ENCODE measurements at places on chromosomes 16 and 17.

GRCh38 chr16:74575807-74576643 lies 30.9 kb downstream of the GLG1 start:
- DNase-seq: no peak

- DNase-seq: no peak
These were observed 37.2 kb upstream of the TBX2 start for GRCh38 chr17:61362396-61362795.

GRCh38 chr17:49579522-49579921 lies 3.9 kb downstream of the NXPH3 start:
- DNase-seq: no peak

DNA sequence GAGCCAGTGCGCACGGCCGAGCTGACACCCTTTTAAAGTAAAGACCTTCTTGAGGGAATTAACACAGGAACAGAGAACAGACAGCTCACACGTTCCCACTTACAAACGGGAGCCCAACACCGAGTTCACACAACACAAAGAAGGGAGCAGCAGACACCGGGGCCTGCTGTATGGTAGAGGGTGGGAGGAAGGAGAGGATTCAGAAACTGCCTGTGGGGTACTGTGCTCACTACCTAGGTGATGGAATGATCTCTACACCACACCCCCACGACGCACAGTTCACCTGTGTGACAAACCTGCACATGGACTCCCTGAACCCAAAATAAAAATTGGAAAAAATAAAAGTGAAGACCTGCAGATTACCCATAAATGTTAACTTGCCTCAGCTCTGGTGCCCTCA lies 32.5 kb downstream of the TMC6 start:
- DNase-seq: no peak

DNA sequence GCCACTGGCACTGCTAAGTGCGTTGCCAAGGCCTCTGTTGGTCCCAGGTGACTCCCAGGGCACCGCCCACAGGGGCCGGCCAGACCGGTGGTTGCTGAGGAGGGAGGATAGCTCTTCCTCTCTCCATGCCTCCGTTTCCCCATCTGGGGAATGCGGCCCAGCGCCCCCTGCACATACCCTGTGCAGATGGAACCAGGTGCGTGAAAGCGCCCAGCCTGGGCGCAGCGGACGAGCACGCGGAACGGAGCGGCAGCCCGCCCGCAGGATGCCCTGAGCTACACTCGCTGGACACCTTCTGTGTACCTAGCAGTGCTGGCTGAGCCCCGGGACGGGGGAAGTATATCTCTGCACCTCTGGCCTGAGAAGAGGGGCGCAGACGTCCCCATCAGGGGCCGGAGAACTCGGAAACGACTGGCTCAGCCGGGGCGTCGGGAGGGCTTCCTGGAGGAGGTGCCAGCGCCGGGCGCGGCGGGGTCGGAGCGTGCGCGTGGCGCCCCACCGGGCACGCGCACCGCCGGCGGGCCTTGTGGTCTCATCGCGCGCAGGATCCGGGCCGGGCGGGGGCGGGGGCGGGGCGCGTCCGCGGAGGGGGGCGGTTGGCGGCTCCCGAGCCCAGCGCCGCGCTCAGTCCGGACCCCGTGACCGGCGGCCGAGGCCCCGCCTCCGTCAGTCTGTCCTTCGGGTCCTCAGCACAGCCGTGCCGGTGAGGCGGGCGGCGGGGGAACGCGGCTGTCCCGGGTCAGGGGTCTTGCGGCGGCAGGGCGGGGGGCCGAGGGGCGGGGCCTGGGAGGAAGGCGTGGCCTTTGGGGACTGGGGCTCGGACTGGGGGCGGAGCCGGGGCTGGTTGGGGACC lies at the start of the genes CCDC78 and HAGHL:
TSS of gene CCDC78 (minus strand) at position 6 of the 853 bp plus-strand sequence. CDS start 76 bp downstream, outside the sequence.
TSS of gene HAGHL (plus strand) at position 669 of the 853 bp plus-strand sequence. CDS start 404 bp downstream, outside the sequence.
- peak; percentile 40 for DNase-seq

- no peak for DNase-seq
These were observed 484.3 kb upstream of the EEF2KMT start for GRCh38 chr16:5581908-5582307.

DNA sequence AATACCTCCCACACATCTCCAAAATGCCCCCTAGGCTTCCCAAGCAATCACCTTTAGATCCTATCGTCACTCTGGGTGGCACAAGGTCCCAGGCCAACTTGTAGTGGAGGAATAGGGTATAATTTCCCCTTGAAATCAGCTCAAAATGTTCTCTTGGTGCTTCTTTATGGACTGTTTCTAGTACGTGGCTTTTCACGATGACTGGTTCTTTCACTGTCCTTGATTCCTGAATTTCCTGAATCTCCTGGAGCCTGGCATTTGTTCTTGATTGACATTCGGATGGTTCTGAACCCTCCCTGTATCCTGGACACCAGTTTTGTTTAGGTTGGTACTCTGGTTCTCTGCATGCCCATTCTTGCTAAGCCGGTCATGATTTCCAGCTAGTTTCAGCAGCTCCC lies 6.9 kb upstream of the VPS53 start:
- DNase-seq: no peak

GRCh38 chr16:81620796-81621195 lies 158.3 kb upstream of the PLCG2 start:
- no peak for DNase-seq

- DNase-seq: no peak
These were observed 8.8 kb downstream of the SCIMP start for GRCh38 chr17:5225668-5226457.

- no peak for DNase-seq
These were observed 460 bp downstream of the KRTAP4-3 start for GRCh38 chr17:41167561-41167960.

DNA sequence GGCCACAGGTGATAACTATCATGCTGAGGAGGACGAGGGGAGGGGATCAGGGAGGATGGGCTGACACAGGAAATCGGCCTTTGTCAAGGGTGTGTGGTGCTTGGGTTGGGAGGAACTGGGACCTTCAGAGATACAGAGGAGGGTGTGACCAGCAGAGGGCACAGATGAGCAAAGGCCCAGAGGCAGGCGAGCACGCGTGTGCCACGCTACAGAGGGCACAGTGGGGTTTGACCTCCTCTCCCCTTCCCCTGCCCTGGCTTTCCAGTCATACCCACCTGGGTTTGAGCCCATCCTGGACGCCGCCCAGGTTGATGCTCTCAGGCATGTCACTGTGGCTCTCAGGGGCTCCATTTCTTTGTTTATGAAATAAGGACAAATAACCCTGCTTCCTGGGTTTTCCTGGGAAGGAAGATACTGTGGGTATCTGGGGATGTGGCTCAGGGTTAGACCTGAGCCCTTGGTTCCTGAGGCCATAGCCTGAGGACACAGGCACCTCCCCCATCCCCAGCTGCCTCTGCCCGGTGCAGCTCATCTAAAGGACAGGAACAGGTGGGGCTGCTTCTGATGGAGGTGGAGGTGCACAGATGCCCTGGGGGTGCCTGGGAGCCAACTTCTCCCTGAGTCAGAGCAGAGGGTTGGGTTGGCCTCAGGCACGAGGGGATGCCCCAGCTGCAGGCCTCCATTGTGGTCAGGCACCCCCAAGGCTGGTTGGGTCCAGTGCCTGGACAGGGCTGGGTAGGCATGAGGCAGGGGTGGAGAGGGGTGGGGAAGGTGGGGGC lies 51.8 kb downstream of the BEAN1 start:
- peak; percentile 48 for DNase-seq

- DNase-seq: no peak
These were observed 196.8 kb downstream of the CBLN1 start for GRCh38 chr16:49084628-49085390.

- peak; percentile 87 for DNase-seq
These were observed 26.0 kb downstream of the NECAB2 start for GRCh38 chr16:83994087-83994486.

GRCh38 chr17:74730491-74731346 lies 6.3 kb upstream of the RAB37 start:
- no peak for DNase-seq

DNA sequence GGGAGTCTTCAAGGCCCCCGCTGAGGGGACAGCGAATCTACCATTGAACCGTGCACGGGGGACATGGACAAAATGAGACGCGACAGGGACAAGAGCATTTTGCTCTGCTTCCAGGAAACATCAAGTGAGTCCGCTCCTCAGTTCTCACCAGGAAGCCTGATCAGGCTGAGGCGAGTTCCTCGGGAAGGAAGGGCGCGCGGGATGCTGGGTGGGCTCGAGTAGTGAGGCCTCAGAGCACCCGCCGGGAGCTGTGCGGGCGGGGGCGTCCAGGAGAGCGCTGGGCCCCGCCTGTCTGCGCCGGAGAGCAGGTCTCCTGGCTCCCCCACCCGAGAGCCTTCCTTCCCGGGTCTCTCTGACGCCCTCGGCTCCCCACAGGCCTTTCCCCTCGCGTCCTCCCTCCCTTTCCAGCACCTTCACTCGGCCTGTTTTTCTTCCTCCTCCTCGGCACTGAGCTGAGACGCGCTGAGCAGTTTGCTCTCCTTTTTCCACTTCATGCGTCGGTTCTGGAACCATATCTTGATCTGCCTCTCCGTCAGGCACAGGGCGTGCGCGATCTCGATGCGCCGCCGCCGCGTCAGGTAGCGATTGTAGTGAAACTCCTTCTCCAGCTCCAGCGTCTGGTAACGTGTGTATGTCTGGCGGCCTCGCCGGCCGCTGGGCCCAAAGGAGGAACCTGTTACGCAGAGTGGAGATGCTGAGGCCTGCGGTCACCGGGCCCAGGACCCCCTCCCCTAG lies 2.6 kb upstream of the HOXB5 start:
- DNase-seq: peak; percentile 55

- DNase-seq: no peak
These were observed 233.9 kb downstream of the MAF start for GRCh38 chr16:79366635-79367034.

- DNase-seq: no peak
These were observed 9.2 kb upstream of the TBX4 start for GRCh38 chr17:61442878-61443474.

- peak; percentile 12 for DNase-seq
These were observed 227.6 kb upstream of the ASIC2 start for GRCh38 chr17:33520426-33521330.

DNA sequence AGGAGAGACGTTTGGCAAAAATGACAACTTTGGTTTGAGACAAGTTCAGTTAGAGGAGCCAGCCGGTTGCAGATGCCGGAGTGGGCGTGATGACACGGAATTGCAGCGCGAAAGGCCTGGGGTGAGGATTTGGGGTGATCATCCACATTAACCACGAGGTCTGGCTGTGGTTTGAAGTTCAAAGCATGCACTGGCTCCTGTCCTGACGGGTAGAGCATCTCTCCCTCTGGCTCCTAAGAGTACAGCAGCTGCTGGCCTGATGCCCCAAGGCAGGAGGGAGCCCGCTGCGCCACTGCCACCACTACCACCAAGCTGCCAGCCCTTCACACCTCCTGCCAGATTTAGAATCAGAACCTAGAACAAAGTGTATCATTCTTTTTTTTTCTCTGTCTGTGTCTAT lies 3.7 kb downstream of the RHBDL3 start:
- no peak for DNase-seq

DNA sequence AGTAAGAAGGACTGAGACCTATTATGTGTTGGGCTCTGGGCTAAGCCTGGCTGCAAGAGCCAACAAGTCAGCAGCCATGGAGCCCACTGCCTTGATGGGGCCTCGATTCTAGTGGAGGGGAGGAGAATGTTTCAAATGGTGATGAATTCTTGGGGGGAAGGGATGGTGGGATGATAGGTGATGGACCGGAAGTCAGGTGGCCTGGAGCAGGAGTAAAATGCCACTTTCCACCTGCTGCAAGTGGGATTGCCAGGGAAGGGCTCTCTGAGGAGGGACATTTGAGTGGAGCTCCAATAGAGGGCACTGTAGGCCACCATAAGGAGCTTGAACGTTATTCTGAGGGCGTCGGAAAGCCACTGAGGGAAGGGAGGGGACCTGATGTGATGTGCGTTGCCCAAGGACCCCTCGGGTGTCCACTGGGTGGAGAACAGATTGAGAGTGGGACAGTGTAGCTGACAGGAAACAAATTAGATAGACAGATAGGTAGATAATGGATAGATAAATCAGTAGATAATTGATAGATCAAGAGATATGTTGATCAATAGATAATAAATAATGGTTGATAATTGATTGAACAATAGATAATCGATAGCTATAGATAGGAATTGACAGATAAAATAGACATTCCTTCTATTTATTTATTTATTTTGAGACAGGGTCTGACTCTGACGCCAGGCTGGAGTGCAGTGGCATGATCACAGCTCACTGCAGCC lies 18.2 kb upstream of the NXPH3 start:
- peak; percentile 25 for DNase-seq

DNA sequence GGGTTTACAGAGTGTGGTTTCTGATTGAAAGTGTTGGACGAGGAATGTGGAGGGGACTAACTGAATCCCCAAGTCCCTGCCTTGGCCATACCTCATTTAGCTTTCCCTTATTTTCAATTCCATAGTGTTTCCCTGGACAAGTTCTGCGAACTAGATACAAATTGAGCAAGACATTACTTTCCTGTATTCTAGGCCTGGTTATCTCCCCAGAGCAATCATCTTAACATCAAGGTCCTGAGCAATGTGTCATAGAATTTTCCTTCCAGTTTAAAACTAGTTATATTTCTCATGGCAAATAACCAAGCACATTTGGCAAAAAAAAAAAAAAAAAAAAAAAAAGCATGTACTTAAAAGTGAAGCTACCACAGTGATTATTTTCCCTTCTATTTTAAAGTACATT lies 330.1 kb downstream of the CDH11 start:
- peak; percentile 52 for DNase-seq

- DNase-seq: no peak
These were observed 14.2 kb downstream of the CACNG5 start for GRCh38 chr17:66849032-66849655.

DNA sequence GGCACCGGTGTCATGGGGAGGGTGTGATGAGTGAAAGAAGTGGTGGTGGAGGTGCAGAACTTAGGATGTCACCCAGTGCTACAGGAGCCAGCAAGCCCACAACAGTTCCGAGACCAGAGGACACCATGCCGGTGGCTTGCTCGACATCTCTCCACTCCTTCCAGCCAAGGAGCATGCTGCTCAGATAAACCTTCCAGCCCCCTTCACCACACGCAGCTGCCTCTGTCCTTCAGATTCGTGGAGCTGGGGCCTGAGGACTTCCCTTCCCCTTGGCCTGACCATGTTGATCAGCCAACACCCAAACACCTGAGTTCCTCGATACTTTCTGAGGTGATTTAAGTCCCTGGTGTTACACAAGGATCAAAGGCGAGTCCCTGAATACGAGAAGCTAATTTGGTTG lies 188.8 kb upstream of the FOXF1 start:
- no peak for DNase-seq

DNA sequence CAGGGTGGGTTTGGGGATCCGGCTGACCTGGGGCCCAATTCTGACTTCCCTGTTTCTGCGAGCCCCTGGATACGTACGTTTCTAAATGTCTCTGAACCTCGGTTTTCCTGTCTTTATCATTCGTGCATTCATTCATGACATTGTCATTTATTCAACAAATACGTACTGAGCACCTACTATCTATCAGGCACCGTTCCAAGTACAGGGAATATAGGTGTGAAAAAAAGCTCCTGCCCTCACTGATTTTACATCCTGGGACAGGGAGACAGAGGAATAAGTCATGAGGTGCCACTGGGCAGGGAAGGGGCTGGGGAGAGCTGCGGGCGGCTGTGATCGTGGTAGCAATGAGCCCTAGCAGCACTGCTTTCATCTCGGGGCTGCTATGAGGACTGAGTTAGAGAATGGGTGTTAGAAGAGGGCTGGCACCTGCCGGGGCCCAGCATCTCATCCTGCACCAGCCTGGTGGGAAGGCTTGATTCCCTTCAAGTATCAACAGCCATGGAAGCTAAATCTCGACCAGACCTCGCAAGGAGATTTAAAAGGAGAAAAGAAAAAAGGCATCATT lies 88.3 kb upstream of the DNAH17 start:
- DNase-seq: no peak

GRCh38 chr17:55281649-55282378 lies 17.1 kb downstream of the HLF start:
- no peak for DNase-seq

GRCh38 chr17:61393550-61393903 lies 6.1 kb upstream of the TBX2 start:
- DNase-seq: no peak

Data from fibroblast of skin of right biceps (primary cell).